ENCODE measurements at places on chromosomes 1 and 21.

- no peak for DNase-seq
These were observed 42.4 kb downstream of the RIMS3 start for GRCh38 chr1:40622936-40623629.

GRCh38 chr1:6127587-6128163 is 52.4 kb downstream of the CHD5 start:
- peak; percentile 73 for DNase-seq

DNA sequence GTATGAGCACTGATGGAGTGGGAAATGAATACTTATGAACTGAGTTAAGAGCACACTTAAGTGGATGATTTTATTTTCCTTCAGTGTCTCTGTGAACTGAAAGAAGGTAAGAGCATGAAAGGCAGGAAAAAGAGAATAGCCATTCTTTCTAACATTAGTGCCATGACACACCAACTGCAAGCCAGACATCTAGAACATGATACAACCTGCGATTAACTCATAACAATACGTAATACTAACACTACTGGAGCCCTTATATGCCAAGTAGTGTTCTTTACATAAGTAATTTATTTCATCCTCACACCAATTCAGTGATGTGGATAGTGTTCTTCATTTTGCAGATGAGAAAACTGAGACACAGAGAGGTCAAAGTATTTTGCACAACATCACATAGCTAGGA is 56.7 kb downstream of the PRRX1 start:
- DNase-seq, result no peak

- no peak for DNase-seq
These were observed 95.3 kb downstream of the ATP5PO start for GRCh38 chr21:33820230-33820770.

DNA sequence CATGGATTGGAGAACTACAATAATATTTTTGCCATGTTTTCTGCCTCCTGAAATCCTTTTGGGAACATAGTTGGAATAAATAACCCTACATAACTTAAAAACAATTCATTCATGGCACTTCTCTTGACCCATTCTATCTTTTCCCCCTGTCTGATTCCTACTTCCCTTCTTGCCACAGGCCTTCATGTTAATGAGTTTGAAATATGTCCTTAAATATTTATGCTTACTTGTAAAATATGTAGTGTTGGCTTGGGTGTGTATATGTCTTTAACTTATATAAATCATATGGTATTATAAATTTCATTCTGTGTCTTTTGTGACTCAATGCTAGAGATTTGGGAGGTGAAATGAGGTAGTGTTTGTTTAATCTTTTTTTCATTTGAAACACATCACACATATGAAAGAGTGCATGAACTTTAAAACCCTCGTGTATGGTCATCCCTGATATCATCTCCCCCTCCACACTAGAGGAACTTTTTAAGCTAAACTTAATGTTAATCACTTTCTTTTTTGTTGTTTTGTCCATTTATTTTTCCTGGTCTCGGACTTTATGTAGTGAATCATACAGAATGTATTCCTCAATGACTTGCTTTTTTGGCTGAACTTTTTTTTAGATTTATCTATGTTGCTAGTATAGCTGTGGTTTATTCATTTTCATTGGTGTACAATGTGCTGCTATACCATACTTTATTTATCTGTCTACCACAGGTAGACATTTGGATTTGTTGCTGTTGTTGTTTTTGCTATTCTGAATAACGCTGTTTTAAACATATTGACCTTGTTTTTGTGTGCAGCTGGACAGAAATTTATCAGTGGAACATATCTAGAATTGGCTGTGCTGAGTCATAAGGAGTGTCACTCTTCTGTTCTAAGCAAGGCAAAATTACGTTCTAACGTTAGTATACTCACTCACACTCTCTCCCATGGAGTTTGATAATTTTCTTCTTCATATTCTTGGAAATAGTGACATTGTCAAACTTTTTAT is 441.6 kb downstream of the PLPP3 start:
- DNase-seq, result peak; percentile 18

- peak; percentile 88 for DNase-seq
These were observed 15.6 kb upstream of the AIM2 start for GRCh38 chr1:159092036-159092760.

GRCh38 chr1:50060279-50060678 is 36.5 kb upstream of the AGBL4 start:
- no peak for DNase-seq

- DNase-seq, result peak; percentile 25
These were observed 4.1 kb downstream of the GJA5 start for GRCh38 chr1:147756341-147756740.

DNA sequence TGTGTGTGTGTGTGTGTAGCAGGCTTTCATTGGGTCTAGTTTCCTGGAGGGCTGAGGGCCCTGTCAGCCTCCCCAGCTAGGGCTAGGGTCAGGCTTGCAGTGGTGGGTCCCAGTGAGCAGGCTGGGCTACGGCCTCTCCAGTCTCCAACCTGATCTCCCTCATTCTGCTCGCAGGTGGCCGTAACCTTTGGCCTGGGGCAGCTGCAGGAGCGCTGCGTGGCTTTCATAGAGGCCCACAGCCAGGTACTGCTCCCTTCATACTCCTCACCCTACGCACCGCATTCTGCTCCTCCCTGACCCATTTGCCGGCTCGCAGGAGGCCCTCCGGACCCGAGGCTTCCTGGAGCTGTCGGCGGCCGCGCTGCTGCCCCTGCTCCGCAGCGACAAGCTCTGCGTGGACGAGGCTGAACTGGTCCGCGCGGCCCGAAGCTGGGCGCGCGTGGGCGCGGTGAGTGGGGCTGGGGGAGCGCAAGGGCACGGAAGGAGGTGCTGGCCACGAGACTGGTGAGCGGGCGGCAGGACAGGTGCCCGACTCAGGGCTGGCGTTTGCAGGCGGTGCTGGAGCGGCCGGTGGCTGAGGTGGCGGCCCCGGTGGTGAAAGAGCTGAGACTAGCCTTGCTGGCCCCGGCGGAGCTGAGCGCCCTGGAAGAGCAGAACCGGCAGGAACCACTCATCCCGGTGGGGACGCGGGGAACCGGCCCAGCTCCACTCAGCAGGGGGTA is 4.7 kb downstream of the BTBD19 start:
- DNase-seq, result no peak

- peak; percentile 71 for DNase-seq
These were observed 673 bp downstream of the CD46 start for GRCh38 chr1:207752456-207752998.

DNA sequence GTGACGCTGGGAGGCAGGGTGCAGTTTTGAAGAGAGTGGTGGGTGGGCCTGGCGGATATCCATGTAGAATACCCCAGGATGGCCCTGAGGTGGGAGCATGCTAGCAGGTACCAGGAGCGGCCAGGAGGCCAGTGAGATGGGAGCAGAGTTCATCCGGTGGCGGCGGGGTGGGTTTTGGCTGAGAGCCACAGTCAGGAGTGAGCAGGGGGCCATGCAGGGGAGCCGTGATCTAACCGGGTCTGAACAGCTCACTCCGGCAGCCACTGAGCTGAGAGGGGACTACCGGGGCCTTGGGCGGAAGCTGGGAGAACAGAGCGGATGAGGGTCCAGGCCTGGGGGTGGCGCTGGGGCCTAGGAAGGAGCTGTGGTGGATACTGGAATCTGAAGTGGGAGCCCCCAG is 47.6 kb upstream of the LRP8 start:
- no peak for DNase-seq

DNA sequence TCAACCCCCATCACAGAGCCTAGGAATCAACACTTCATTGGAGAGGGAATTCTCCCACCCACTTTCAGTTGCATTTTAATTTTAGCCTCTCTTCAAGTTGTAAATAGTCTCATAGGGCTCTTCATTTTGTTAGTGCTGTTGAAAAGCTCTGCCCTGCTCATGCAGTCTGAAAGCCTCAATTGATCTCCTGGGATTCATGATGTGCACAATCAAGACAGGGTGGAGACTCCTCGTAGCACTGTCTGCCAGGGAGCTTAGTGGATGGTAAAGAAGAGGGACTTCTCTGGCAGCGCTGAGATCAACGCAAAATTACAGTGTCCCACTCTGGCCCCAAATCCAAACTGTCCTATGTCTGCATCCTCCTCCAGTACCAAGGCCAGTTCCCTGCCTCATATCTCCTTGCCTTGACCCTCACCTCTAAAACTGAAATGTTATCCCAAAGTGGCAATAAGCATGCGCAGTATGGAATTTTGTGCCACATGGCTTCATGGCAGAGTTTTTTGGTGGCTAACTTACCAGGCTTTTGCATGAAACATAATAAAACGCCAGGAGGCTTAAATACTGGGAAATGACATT is 282.2 kb downstream of the CACNA1E start:
- DNase-seq, result no peak

DNA sequence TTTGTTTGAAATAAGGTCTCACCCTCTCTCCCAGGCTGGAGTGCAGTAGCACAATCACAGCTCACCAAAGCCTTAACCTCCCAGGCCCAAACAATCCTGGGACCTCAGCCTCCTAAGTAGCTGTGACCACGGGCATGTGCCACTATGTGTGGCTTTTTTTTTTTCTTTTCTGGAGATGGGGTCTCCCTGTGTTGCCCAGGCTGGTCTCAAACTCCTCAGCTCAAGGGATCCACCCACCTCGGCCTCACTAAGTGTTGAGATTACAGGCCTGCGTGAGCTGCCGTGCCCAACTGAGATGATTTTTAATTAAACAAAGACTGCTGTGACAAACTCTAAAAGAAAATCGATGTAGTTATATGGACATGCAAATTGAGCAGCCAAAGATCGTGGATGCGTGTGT is 768.4 kb upstream of the ADGRL2 start:
- DNase-seq, result no peak

DNA sequence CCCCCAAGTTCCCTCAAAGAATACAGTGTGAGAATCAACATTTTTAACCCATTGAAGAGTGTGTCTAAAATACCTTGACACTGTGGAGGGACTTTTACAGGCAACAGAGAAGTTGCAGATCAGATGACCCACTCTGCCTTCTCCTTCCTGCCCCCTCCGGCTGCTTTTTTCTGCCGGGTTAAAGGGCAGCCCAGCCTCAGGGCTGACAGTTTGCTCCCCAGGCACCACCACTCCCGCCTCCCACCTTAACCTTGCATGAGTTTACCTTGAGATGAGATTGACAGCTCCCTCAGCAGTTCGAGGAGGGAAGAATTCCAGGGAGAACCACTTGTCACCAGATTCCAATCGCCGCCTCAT is 3.2 kb downstream of the MTHFR start:
- DNase-seq, result no peak

Data from MCF 10A (cell line).